ENCODE measurements at places on chromosomes 5 and 9. TPM values are rescaled to one million over a fixed set of nuclear protein-coding genes. Genes with fewer than 3 reads are reported as not detected.
A peak's percentile ranks its signal among the peaks of the same experiment; 100 is the strongest.

- no peak overlapping the region for H3K27ac ChIP-seq
- H3K27me3 ChIP-seq = no peaks in the 10 kb centered on the region
- H3K4me1 ChIP-seq = no peaks in the 10 kb centered on the region
- DNase-seq = no peak
- H3K36me3 ChIP-seq = no peaks in the 10 kb centered on the region
Measured at GRCh38 chr9:110429453-110429852, 91.8 kb upstream of the TXNDC8 start.

Gene IL4
- not detected for polyA plus RNA-seq

DNA sequence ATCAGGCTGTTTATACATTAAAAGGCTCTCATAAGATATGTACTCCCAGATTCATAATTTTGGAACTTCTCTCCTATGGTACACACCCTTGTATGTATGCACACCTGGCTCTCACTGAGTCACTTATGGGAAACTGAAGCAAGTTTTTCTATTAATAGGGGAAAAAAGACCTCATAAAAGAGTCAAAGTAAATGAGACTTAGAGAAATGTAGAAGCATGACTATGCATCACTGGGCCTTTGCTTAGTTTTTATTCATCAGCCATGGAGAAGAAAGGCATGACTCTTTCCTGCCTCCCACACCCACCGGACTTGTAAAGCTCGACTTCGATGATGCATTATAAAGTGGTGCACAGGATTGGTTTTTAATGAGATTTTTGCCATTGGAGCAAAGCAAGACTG, 28.2 kb downstream of the MTAP start:
- H3K27me3 ChIP-seq = no peaks in the 10 kb centered on the region
- peaks cover 21% of the 10 kb centered on the region for H3K36me3 ChIP-seq
- H3K27ac ChIP-seq = no peak overlapping the region
- DNase-seq = no peak
- no peaks in the 10 kb centered on the region for H3K4me1 ChIP-seq

- no peaks in the 10 kb centered on the region for H3K27me3 ChIP-seq
- no peaks in the 10 kb centered on the region for H3K36me3 ChIP-seq
- peak overlapping the region; percentile 66 for H3K27ac ChIP-seq
- no peak for DNase-seq
- peaks cover 52% of the 10 kb centered on the region for H3K4me1 ChIP-seq
Measured at GRCh38 chr5:139667001-139667729, 19.0 kb downstream of the CXXC5 start.

Gene SOHLH1
- polyA plus RNA-seq = not detected

- no peak overlapping the region for H3K4me3 ChIP-seq
- H3K36me3 ChIP-seq = peaks cover 27% of the 10 kb centered on the region
- H3K27ac ChIP-seq = no peak overlapping the region
- no peak for DNase-seq
Measured at GRCh38 chr9:129909851-129910250, 74.6 kb downstream of the USP20 start.
